ENCODE measurements at places on chromosomes 4 and X.
A peak's percentile ranks its signal among the peaks of the same experiment; 100 is the strongest.

GRCh38 chrX:40465735-40466551 is 114.8 kb upstream of the ATP6AP2 start:
- no peak for DNase-seq

DNA sequence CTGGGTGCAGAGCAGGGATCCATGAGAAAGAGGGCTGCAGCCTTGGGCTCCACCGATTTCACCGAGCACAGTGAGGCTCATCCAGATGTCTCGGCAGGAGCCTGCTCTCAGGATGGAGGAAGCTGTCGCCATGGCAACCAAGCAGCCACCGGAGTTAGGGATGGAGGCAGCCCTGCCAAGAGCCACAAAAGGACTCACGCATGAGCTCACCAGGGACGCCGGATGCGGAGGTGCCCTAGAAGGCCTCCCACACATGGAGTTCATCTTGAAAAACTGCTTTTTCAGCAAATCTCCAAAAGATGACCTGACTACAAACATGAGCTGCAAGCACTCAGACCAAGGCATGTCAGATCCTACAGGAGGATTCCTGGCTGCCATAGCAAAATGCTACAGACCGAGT is 90.7 kb downstream of the WFS1 start:
- DNase-seq = peak; percentile 35

GRCh38 chr4:86970447-86971354 is 35.9 kb downstream of the AFF1 start:
- DNase-seq = no peak

DNA sequence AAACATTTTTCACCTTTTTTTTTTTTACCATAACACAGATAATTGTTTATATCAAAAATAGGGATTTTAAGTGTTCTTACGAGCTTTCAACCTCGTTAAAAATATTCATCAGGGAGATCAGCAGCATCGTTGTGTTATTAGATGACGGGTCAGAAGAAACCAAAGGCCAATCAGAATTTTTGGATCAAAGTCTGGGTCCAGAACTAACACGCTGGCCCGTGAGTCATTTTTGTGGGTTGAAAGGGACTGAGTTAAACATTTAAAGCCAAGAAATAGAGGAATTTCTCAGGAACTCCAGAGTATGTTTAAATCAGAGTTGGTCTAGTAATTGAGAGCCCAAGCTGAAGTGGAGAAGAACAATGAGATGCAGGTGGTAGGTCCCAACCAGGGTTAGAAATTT is 170.8 kb downstream of the TLL1 start:
- DNase-seq = no peak

- no peak for DNase-seq
Observed at GRCh38 chr4:102730968-102731533, 29.7 kb downstream of the MANBA start.

DNA sequence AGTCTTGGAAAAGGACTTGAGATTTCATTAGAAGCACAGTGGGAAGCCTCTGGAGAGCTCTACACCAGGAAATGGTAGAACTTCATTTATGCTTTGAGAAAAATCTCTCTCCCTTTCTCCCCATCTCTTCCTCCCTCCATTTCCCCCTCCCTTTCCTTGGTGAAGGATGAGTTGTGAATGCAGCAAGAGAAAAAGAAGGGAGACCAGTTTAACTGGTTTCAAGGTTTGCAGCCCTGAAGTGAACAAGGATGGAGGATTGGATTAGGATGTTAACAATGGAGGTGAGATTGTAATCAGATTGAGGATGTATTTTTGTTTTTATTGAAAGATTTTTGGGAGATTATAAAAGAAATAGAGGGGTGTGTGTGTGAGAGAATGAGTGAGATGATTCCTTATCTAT is 99.5 kb downstream of the ANK2 start:
- DNase-seq = no peak
